ENCODE measurements at places on chromosomes 13 and 19. TPM values are rescaled to one million over a fixed set of nuclear protein-coding genes. Genes with fewer than 3 reads are reported as not detected.

The F10 gene
- total RNA-seq = 0.75 TPM

The FCER2 gene
- not detected for total RNA-seq

The RAB3A gene
- 0.38 TPM for total RNA-seq

The ATP4B gene
- not detected for total RNA-seq

The ZNF793 gene
- 7.7 TPM for total RNA-seq

Data from kidney epithelial cell (primary cell).